ENCODE measurements at places on chromosomes 13 and 19.

DNA sequence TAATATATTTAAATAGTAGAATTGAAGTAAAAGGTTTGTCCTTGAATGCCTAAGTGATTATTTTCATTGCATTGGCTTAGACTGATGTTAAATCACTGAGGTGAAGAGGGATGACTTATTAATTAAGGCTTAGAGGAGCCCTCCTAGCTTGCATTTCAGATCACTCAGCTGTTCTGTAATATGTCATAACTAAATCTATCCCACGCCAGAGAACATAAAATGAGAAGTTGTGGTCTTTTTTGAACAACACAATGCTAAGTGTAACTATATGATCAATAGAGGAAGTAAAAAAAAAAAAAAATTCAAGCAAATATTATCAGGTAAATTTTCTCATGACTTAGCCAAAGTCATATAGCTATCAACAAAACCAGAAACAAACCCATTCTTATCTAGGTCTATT is 752.2 kb downstream of the GPC5 start:
- no peaks in the 10 kb centered on the region for H3K4me1 ChIP-seq
- H3K27ac ChIP-seq: no peak overlapping the region
- no peaks in the 10 kb centered on the region for H3K36me3 ChIP-seq
- no peak overlapping the region for H3K4me3 ChIP-seq
- no peaks in the 10 kb centered on the region for H3K27me3 ChIP-seq

DNA sequence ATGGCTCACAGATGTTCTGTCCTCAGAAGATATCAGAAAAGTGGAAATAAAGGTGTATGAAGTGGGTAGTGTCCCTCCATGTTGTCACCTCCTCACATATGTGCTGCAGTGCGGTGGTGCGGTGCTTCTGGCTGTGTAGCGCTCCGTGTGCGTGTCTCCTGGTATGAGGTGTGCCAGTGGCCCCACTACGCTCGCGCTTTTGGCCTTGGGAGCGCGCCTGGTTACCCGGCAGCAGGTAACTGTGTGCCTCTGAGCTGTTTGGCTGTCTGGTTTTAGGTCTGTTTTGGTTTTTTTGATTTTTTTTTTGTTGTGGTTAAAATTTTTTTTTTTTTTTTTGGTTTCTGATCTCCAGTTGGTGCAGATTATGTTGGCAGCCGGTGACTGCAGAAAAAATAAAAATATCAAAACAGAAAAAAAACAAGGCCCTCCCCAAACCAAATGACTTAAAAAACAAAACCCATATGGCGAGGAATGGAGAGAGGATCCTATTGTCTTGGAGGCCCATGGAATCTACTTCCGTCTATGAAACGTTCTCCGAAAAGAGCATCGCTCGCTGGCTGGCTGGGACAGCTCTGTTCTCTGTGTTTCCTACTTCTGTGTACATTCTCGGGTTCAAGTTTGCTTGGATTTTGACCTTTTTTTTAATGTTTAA is 7.9 kb downstream of the HNRNPL start:
- peak overlapping the region; percentile 14 for H3K27ac ChIP-seq
- DNase-seq: no peak
- H3K4me1 ChIP-seq: no peaks in the 10 kb centered on the region
- H3K4me3 ChIP-seq: no peak overlapping the region
- peaks cover 8% of the 10 kb centered on the region for H3K27me3 ChIP-seq
- peaks cover 4% of the 10 kb centered on the region for H3K36me3 ChIP-seq

DNA sequence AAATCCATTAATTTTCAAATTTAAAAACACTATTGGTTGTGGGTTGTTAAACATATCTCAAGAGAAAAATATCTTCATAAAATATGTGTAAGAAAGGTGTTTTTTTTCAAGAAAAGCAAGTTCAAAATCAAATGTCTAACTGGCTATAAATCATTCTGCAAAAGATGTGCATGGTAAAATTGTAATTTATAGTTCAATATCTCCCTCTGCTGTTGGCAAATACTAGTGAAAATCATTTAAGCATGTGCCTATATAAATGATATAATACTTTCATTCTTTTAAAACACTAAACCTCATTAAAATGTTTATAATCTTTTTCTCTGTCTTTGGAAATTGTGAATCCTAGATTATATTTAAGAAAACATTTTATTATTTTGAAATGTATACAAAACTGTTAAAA is 17.2 kb upstream of the SLITRK6 start:
- H3K36me3 ChIP-seq: no peaks in the 10 kb centered on the region
- no peak overlapping the region for H3K27ac ChIP-seq
- H3K27me3 ChIP-seq: peaks cover 3% of the 10 kb centered on the region
- H3K4me3 ChIP-seq: no peak overlapping the region

GRCh38 chr19:3112375-3113099 is 18.4 kb downstream of the GNA11 start:
- no peak overlapping the region for H3K4me3 ChIP-seq
- H3K4me1 ChIP-seq: peaks cover 3% of the 10 kb centered on the region
- H3K36me3 ChIP-seq: no peaks in the 10 kb centered on the region
- no peak for DNase-seq
- peaks cover 4% of the 10 kb centered on the region for H3K27me3 ChIP-seq
- no peak overlapping the region for H3K27ac ChIP-seq

DNA sequence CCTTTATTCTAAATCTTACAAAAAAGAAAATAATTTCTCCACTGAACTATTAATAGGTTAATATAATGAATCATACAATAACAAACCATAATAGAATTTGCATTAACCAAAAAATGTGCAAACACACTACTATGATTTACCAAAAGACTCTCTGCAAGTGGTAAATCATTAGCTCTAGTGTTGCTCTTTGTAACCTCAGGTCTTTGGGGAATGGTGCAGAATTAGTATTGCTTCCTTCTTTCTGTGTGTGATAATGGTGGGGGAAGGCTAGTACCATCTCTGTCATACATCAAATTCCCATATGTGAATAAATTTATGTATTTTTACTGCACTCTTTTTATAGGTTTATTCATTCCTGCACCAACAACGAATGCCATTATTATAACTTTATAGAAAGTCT is 105.1 kb downstream of the COG6 start:
- no peak overlapping the region for H3K4me3 ChIP-seq
- no peak overlapping the region for H3K27ac ChIP-seq
- no peaks in the 10 kb centered on the region for H3K27me3 ChIP-seq

- no peaks in the 10 kb centered on the region for H3K27me3 ChIP-seq
- no peak overlapping the region for H3K27ac ChIP-seq
- H3K4me1 ChIP-seq: peaks cover 32% of the 10 kb centered on the region
- peak overlapping the region; percentile 20 for H3K4me3 ChIP-seq
- no peak for DNase-seq
- H3K36me3 ChIP-seq: no peaks in the 10 kb centered on the region
These were observed 122.3 kb downstream of the ATP8A2 start for GRCh38 chr13:25493931-25494640.

DNA sequence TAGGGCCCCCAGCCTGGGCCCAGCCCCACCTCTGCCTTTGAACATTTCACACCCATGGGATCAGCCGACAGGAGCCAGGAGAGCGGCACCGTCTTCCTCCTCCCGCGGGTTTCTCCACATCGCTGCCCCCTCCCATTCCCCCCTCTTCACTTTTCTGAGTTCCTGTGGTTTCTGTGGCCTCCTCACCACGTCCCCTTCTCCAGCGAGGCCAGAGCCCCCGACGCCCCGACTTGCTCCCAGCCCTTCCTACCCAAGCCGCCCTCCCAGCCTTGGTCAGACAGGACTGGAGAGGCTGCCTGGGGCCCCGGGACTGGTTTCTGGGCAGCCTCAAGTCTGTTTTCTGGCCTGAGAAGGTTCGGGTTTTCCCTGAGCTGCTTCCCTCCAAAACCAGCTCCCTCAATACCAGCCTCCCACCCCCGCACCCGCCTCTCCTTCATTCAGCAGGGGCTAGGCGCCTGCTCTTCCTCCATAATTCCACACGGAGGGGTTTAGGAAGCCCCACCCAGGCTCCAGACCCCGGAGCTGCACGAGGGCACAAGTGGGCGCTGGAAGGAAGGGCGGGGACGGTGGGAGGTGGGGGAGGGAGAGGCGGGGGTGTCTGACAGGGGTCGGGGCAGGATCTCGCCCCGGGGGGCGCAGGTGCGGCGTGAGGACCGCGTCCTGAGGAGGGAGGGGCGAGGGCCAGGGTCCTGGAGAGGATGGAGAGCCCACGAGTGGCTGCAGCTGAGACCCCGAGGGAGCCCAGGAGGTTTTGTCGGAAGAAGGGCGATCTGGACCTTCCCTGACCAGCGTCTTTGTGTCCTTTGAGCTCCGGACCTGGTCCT is 4.0 kb upstream of the SIGLEC10 start:
- H3K27ac ChIP-seq: no peak overlapping the region
- no peaks in the 10 kb centered on the region for H3K4me1 ChIP-seq
- peaks cover 4% of the 10 kb centered on the region for H3K27me3 ChIP-seq
- H3K4me3 ChIP-seq: peak overlapping the region; percentile 63

DNA sequence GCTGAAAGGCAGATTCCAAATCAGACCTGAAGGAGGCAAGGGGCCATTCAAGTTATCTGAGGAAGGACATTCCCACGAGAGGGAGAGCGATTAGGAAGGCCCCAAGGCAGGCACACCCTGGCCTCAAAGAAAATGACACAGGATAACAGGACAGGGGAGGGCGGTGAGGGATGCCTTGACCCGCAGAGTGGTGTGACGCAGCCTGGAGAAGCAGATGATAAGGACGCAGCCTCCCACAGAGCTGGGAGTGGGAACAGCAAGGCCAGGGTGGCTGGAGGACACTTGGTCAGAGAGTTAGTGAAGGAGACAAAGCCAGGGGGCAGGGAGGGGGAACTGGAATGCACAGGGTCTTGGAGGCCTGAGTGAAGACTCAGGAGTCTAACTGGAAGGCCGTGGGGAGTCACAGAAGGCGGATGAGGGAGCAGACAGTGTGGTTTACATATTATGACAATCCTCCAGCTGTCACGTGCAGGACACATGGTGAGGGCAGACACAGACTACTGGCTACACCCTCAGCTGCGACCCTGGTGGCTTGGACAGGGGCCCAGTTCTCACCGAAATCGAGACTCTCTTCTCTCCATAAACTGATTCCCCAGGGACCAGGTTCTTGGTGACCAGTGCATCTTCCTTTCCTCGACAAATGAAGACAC is 5.8 kb upstream of the DYRK1B start:
- peaks cover 37% of the 10 kb centered on the region for H3K4me1 ChIP-seq
- H3K27ac ChIP-seq: peak overlapping the region; percentile 93
- H3K36me3 ChIP-seq: no peaks in the 10 kb centered on the region
- H3K4me3 ChIP-seq: peak overlapping the region; percentile 55
- peaks cover 2% of the 10 kb centered on the region for H3K27me3 ChIP-seq

All from glutamatergic neuron (in vitro differentiated cells).